ENCODE measurements at places on chromosomes 4 and X. TPM values are rescaled to one million over a fixed set of nuclear protein-coding genes. Genes with fewer than 3 reads are reported as not detected.

TGIF2LX gene
- total RNA-seq: not detected

SCRG1 gene
- not detected for total RNA-seq

MAGEB10 gene
- total RNA-seq: not detected

PPP2R2C gene
- 0.10 TPM for total RNA-seq

SLIT2 gene
- total RNA-seq: 1.6 TPM

PRRG1 gene
- 72.2 TPM for total RNA-seq

IL3RA gene
- total RNA-seq: 22.4 TPM

ZNF827 gene
- total RNA-seq: 10.8 TPM

EGF gene
- under 0.01 TPM for total RNA-seq

PLS3 gene
- total RNA-seq: 546 TPM

PNMA6F gene
- not detected for total RNA-seq

MAGEA2B gene
- total RNA-seq: not detected

GLRA2 gene
- total RNA-seq: not detected

PABPC4L gene
- total RNA-seq: 0.98 TPM

LANCL3 gene
- total RNA-seq: 0.98 TPM

NSG1 gene
- total RNA-seq: 0.57 TPM

MND1 gene
- 0.98 TPM for total RNA-seq

ADH1B gene
- not detected for total RNA-seq

SAGE1 gene
- total RNA-seq: not detected

H2BW1 gene
- not detected for total RNA-seq

HMGB3 gene
- total RNA-seq: 28.4 TPM

BMX gene
- 119 TPM for total RNA-seq

SEPSECS gene
- 7.2 TPM for total RNA-seq

GRIA3 gene
- total RNA-seq: not detected

TAF7L gene
- total RNA-seq: 0.38 TPM

MAGEA9B gene
- not detected for total RNA-seq

RHOXF2 gene
- not detected for total RNA-seq

LRBA gene
- total RNA-seq: 59.1 TPM

SCD5 gene
- 59.9 TPM for total RNA-seq

IL15 gene
- 0.65 TPM for total RNA-seq

SYP gene
- total RNA-seq: under 0.01 TPM

ZNF718 gene
- total RNA-seq: 6.9 TPM

FAM241A gene
- total RNA-seq: 26.7 TPM

EVC2 gene
- total RNA-seq: 6.2 TPM

USP11 gene
- 21.7 TPM for total RNA-seq

ZDHHC15 gene
- total RNA-seq: 0.33 TPM

RTL5 gene
- 0.33 TPM for total RNA-seq

C4orf51 gene
- not detected for total RNA-seq

RGN gene
- total RNA-seq: 0.33 TPM

PLP2 gene
- 44.4 TPM for total RNA-seq

TBC1D9 gene
- total RNA-seq: 66.8 TPM

TKTL2 gene
- not detected for total RNA-seq

AKAP4 gene
- under 0.01 TPM for total RNA-seq

RBM47 gene
- 0.10 TPM for total RNA-seq

GLRA3 gene
- total RNA-seq: not detected

APELA gene
- total RNA-seq: not detected

KIAA1210 gene
- not detected for total RNA-seq

SERTM2 gene
- total RNA-seq: not detected

HSFX2 gene
- not detected for total RNA-seq

SSX2B gene
- not detected for total RNA-seq

C4orf33 gene
- total RNA-seq: 5.8 TPM

DMRTC1 gene
- total RNA-seq: not detected

ODAPH gene
- not detected for total RNA-seq

All from vein endothelial cell (primary cell).